AG04450 (cell line): ENCODE measurements at places on chromosomes 5 and 9. TPM values are rescaled to one million over a fixed set of nuclear protein-coding genes. Genes with fewer than 3 reads are reported as not detected.

GRCh38 chr5:42591015-42591414, 165.6 kb upstream of the CCDC152 start:
- no peak for DNase-seq

- DNase-seq: no peak
Observed at GRCh38 chr5:39379693-39380092, 15.4 kb upstream of the C9 start.

DNA sequence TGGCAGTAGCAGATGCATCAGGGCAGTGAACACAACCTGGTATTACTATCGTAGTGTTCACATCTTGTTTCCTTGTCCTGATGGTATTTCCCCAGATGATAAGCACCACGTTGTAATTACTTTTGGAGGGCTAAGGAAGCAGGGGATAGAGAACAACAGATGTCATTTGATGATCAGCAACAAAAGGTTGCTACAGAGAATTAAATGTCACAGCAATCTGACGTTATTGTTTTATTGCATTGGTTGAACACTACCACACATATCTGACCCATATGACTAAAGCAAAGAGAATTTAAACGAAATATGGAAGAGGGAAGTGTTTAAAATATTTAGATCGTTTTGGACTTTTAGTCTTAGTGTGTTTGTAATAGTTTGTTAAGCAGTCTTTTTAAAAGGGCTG, 408.3 kb downstream of the SH3GL2 start:
- DNase-seq: no peak

PAEP gene
- not detected in 2 replicates for polyA plus RNA-seq

FCN1 gene
- not detected in 2 replicates for polyA plus RNA-seq
